T-cell (primary cell): ENCODE measurements at places on chromosomes 6 and 20.

- no peak for DNase-seq
Observed at GRCh38 chr6:156600678-156601077, 176.5 kb upstream of the ARID1B start.

GRCh38 chr6:142279350-142280180, 22.2 kb upstream of the ADGRG6 start:
- DNase-seq, result no peak

GRCh38 chr20:8718279-8718678, 350.6 kb upstream of the PLCB4 start:
- DNase-seq, result no peak

- DNase-seq, result no peak
Observed at GRCh38 chr6:155936551-155936950, 480.9 kb upstream of the NOX3 start.

GRCh38 chr20:47066484-47067270, 172.0 kb downstream of the EYA2 start:
- DNase-seq, result no peak

DNA sequence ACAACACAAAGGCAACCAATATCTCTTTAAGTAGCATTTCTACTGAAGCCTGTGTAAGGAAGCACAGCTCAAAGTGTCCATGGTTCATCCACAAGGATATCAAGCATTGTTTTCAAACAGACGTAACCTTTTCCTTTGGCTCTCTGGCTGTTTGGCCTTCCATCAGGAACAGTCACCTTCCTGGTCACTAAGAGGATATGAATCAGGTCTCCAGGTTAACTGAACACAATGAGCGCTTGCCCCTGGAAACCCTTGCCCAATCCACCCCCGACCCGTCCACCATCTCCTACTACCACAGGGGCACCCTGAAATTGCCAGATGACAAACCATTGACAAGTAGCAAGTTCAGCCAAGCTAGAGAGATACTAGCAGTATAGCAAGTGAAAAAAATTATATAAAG, 114.4 kb upstream of the COL21A1 start:
- DNase-seq, result no peak

- no peak for DNase-seq
Observed at GRCh38 chr6:157012355-157012754, 235.2 kb downstream of the ARID1B start.

DNA sequence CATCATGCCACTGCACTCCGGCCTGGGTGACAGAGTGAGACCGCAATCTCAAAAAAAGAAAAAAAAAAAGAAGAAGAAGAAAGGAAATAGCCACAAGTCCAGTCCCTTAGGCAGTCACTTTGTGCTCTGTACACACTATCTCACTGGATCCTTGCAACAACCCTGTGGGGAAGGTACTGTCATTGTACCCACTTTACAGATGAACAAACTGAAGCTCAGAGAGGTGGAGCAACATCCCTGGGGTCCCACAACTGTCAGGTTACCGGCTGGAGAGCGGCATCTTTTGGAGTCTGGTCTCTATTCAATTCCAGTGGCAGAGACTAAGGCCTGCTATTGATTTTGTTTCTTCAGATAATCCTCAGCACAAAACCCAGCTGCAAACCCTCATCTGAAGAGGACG, 12.2 kb downstream of the BPIFA2 start:
- DNase-seq, result no peak

GRCh38 chr6:169858935-169859351, 107.5 kb downstream of the ERMARD start:
- DNase-seq, result no peak

DNA sequence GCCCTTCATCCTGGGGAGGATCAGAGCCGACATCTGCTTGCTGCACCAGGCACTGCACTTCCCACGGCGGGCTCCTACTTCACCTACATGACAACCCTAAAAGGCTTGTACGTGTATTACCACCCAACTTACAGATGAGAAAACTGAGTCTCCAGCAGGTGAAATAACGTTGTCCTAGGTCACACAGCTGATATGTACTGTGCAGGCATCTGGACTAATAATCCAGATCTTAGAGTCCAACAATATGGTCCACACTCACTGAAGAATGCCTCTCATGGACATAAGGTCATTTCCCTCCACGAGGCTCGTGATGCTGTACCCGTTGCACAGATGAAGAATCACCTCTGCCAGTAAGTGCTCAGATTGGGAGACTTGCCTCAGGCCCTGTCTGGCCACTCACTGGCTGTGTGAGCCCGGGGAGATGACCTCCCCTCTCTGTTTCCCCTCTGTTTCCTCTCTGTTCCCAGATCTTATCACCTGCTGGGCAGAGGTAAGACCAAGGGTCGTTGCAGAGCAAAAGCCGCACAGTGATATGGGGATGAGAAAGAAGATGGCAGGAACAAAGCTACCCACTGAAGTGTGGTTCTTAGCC, 32.1 kb downstream of the TGM2 start:
- DNase-seq, result no peak

DNA sequence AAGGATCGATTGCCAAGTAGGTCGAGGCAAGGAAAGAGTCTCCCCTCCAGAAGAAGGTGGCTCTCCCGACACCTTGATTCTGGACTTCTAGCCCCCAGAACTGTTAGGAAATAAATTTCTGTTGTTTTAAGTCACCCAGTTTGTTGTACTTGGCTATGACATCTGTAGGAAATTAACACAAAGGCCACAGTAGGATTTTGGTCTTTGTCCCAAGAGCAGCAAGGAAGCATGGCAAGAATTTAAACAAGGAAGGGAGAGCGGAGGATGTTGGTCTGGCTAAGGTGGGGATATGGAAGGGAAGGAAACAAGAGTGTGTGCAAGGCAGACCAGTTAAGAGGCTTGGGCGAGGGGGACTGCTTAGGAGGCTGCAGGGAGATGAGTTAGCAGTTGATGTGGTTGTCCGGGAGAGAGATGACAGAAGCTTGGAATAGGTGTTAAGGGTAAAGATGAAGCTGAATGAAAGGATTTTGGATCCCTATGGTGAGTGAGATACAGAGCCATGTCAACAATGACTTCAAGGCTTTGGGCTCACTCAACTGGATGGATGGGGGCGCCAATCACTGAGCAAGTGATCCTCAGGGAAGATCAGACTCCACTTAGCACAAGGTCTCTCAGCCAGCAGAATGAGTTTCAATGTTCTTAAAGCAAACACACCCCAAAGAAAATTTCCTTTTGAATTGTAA, 140.5 kb upstream of the ZNF217 start:
- no peak for DNase-seq

GRCh38 chr6:165146456-165146855, 162.9 kb downstream of the C6orf118 start:
- no peak for DNase-seq

DNA sequence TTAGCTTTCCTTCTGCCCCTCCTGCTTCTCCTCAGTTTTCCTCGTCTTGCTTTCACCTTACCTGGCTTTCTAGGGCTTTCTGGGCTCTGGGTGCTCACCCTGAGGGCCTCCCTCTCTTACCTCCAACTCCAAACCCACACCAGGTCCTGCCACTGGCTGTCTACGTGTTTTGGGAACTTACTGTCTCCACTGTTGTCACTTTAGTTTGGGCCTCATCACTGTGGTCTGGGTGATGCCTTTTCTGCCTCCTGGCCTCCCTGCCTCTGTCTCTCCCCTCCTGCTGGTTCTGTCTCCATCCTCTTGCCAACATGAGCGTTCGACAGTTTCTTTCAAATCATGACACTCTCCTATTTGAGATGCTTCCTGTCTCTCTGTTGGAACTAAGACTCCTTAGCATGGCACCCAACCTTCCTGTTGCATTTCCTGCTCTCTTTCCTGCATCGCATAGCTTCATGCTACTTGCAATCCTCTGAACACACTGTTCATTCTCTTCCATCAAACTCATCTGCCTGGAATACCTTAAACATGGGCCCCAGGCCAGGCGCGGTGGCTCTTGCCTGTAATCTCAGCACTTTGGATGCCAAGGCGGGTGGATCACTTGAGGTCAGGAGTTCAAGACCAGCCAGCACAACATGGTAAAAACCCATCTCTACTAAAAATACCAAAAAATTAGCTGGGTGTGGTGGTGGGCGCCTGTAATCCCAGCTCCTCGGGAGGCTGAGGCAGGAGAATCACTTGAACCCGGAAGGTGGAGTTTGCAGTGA, 5.5 kb downstream of the CD40 start:
- no peak for DNase-seq

- no peak for DNase-seq
Observed at GRCh38 chr20:61762886-61763739, 302.6 kb downstream of the TAF4 start.

DNA sequence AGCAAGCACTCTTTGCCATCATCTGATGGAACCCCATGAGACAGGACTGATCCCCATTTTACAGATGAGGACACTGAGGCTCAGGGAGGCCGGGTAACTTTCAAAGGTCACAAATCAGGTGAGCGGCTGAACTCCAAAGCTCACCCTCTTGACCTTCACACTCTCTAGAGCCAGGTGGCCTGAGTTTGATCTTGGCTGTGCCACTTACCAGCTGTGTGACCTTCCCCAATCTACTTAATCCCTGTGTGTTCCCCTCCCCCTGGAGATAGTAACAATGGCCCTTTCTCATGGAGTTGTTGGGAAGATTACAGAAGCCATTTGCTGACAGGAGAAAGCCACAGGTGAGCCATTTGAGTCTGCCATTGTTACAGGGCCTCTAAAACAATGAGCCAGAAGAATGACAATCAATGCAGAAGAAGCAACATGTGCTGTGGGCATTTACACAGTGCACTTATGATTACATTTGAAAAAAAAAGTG, 34.5 kb downstream of the BMP7 start:
- DNase-seq, result no peak

DNA sequence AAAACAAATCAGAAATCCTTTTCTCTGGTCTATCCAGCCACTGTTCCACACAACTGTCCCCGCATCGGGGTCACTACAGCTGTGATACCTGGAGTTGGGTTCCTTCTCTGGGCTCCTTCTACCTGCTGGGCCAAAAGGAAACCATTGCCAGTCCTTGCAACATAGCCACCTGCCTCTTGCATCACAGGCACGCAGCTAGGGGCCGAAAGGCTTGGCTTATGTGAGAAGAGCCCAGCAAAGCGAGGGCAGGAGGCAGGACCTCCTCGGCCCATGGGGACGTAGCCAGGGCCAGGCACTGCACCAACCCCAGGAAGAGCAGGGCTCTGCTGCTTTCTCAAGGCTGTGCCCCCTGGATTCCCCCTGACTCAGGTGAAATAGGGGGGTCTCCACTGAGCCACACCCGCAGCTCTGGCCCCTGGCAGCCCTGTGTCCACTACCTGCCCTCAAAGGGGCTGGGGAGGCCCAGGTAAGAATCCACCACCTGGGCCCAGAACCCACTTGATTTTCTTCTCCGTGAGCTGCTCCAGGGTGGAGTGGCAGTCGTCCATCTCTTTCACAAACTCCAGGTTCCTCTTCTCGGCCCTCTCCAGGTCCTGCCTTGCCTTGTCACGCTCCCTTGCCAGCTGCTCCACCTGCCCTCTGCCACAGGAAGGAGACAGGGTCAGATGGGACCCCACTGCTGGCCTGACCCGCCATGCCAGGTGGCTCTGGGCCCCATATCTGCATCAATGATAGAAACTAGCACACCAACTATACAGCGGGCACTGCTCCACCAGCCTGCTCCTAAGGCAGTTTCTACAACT, 88.9 kb downstream of the GINS1 start:
- DNase-seq, result no peak

- no peak for DNase-seq
Observed at GRCh38 chr6:140824595-140824994, 1308.1 kb upstream of the GJE1 start.

DNA sequence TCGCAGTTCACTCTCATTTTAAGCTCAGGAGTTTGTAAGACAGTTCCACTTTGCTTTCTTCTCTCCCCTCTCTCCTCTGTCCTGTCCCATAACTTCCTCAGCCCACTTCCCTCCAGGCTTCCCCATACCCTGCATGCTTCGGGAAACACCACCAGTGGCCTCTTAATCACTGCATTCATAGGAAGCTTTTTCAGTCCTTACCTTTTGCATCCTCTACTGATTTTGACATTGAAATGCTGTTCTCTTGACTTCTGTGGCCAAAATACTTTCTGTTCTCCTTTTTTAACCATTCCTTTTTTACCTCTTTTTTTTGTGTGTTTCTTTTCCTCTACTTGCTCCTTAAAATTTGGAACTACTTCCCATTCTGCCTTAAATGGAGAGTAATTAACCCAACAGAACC, 69.7 kb downstream of the HIVEP1 start:
- no peak for DNase-seq

DNA sequence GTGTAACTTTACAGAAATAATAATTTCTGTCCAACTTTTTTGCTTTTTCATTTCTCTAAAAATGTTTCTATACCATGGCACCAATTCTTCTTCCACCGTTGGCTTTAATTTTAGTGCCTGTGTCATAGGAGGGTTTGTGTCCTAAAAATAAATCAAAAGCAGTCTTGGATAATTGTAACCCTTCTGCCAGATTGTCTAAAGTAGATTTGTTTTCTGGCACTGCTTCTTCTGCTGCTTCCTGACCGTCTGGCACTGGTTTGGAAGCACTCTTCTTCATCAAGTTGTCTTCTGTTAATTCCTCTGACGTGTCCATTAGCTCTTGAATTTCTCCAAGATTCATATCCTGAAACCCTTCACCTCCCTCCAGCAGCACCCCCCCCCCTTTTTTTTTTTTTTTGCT, 33.1 kb downstream of the SCAF8 start:
- DNase-seq, result no peak

DNA sequence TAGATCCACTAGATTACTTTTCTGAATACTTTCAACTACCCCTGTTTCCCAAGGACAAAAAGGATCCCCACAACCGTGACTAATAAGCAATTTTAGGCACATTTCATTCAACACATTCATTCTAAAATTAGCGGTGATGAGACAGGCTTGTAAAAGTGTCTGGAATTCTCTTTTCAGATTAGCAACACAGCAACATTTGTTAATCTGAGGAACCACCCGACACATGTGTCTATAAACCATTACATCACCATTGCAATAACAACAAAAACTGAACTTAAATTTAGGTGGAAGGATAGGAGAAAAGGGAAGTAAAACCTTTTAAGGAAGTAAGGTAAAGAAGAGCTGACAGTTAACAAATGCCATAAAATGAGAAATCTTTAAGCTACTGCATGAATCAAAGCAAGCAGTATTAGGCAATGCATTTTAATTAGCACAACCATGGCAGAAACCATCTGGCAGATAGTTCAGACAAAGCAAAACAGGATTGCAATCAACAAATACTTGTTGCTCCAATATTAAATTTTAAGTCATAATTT, 49.1 kb downstream of the MAP3K7 start:
- no peak for DNase-seq

DNA sequence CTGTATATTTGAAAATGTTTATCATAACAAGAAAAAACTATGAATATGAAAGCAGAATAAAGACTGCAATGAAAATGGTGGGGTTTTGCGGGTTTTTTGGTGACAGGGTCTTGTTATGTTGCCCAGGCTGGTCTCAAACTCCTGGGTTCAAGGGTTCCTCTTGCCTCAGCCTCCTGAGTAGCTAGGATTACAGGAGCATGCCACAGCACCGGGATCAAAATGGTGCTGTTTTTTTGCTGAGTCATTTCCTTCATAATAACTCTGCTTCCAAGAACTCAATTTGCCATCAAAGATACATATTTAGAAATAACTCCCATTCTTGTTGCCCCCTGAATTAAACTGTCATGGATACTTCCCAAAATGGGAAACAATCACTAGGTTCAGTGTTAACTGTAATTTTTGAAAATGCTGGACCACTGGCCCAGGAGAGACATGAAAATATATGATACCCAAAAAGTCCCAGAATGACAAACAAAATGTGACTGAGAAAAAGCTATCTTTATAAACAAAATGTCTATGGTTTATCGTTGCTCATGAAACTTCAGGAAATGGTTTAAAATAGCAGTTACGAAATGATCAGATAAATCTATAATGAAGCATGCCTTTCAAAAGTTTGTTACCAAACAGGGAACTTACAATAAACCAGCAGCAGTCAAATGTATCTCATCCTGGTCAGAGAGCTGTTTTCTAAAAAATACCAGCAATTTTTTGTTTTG, 32.2 kb downstream of the ILRUN start:
- no peak for DNase-seq
